Calu3 (cell line): ENCODE measurements at places on chromosomes 5 and 9. TPM values are rescaled to one million over a fixed set of nuclear protein-coding genes. Genes with fewer than 3 reads are reported as not detected.

NIM1K gene
- total RNA-seq: 0.26 and 0.88 TPM in 2 replicates

IQGAP2 gene
- total RNA-seq: 13.4 and 25.0 TPM in 2 replicates

CDC20B gene
- not detected in 2 replicates for total RNA-seq

DNAH5 gene
- total RNA-seq: 4.2 and 5.8 TPM in 2 replicates

STPG3 gene
- total RNA-seq: not detected in 2 replicates

C9orf50 gene
- not detected in 2 replicates for total RNA-seq

TRPM3 gene
- not detected in 2 replicates for total RNA-seq

UBE2QL1 gene
- not detected in 2 replicates for total RNA-seq

OMD gene
- 0.14 TPM in 1 of 2 replicates, not detected in the other for total RNA-seq

CDKN2B-AS1 gene
- 8.9 and 10.5 TPM in 2 replicates for total RNA-seq

ZNF883 gene
- total RNA-seq: 2.0 and 2.2 TPM in 2 replicates

C8G gene
- 3.9 and 4.0 TPM in 2 replicates for total RNA-seq

MAMDC2 gene
- total RNA-seq: 0.26 and 0.29 TPM in 2 replicates

IL31RA gene
- total RNA-seq: 2.4 and 3.2 TPM in 2 replicates

DNA sequence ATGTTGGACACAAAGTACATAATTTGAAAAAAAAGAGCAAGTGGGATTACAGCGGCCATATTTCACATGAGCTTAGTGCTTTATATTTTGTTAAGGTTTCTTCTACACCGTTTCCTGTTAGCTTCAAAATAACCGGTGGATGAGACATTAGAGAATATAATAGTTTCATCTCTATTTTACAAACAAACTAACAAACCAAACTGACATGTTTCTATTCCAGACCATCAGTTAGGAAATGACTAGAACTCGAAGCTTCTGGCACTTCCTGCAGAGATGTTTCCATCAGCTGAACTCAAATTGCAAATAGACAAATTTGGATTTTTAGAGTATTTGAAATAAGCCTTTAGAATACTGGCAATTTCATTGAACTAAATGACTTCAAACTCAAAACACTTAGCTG lies 86.5 kb downstream of the MTRR start:
- DNase-seq: no peak

DNA sequence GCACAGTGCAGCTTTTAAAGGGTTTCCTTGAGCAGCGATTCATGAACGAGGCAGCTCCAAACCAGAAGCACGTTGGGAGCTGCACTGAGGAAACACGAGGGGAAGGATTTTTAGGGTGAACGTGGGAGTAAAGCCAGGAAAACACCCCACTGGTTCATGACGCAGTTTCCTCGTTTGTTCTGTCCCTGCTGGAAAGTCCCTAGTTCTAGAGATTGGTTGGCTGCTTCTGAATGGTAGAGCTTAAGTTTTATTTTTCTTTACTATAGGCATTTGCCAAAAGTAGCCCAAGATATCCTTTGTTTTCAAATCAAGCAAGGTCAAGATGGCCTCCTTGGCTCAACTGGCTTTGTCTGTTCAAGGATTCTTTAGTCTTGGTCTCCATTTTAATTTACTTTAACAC lies 116.5 kb upstream of the CACNA1B start:
- no peak for DNase-seq

DNA sequence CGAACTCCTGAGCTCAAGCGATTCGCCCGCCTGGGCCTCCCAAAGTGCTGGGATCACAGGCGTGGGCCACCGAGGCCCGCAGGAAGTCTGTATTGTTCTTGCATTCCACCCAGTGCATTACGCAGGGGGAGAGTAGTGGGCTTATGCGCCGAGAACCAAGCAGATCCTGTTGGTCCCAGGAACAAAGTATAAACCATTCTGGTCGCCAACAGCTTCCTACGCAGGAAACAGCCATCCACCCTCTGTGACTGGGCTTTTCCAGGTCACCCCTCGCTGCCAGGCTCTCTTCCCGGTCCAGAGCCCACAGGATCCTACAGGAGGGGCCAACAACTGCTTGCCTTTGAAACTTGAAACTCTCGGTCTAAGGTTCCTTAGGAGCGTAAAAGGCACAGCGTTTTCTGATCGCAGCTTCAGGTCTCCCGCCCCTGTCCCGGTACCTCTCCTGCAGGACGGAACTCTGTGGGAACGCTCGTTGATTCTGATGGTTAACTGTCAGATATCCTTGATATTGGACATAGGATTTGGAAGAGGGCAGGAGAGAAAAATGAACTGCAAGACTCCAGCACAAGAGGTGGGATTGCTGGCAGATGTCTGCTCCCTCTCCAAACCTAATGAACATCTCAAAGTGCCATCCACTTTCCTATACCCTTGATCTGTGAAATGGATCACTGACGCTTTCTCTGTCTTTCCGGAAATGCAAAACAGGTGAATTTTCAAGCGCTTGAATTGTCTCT lies 4.2 kb upstream of the ANXA2R start:
- DNase-seq: peak; percentile 54

DNA sequence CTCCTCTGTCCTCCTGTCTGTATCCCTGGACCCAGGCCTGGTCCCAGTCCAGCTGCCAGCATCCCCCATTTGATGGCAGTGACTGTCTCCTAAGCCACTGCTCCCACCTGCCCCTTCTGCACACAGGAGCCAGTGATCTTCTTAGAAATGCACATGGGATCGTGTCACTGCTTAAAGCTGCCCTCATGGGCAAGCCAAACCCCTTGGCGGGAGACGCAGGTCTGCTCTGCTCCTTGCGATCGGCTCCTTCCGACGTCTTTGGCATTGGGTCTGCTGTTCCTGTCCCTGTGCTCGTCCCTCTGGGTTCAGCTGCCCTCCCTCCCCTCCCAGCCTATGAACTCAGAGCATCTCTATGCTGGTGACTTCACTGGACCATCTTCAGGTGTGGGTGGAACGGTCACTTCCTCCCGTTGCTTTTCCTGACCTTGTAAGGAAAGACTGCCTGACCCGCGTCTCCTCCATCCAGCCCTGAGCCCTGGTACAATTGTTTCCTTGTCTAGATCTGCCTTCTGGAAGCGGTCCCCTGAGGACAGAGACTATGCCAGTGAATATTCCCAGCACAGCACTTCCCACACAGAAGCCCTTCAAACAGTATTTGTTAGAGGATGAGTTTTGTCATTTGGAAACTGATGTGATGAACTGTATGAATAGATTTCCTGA lies 116.5 kb downstream of the ZNF354C start:
- no peak for DNase-seq

DNA sequence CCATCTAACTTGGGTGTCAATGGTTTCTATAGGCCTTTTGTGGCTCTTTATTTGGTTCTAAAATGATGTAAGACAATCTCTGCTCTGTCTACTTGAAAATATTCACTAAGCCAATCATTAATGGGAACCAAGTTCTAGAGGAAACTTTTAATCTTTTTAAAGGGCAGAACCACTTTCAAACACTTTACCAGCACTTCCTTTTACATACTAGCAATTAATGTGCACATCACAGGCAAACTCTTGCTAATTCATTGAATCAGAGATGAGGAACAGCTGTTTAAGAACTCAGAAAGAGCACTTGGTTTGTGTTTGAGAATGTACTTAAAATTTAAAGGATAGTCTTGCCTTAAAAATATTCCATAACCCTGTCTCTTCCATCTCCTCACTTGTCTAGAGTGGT lies 83.4 kb downstream of the PAPPA start:
- DNase-seq: no peak

GRCh38 chr5:89208811-89209210 lies 325.8 kb upstream of the MEF2C start:
- DNase-seq: no peak

GRCh38 chr5:10286162-10286861 lies 21.4 kb downstream of the CMBL start:
- DNase-seq: no peak

DNA sequence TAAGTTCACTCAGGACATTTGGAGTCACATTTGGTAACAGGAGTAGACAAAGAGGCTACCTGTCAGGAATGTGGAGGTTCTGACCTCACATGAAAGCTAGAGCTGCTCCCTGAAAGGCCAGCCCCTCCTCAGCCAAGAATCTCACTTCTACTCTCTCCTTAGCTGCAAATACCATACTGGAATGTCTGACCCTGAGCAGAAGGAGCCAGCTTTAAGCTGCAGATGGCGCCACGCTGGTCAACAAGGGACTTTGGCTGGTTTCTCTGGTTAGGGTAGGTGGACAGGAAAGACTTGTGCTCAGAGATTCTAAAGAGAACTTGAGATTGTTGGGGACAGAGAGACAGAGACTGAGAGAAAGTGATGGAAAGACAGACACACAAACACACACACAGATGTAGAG lies 21.9 kb downstream of the ASTN2 start:
- no peak for DNase-seq

- no peak for DNase-seq
Observed at GRCh38 chr5:169347786-169348185, 46.8 kb upstream of the SLIT3 start.

- no peak for DNase-seq
Observed at GRCh38 chr9:70152350-70152749, 106.4 kb upstream of the SMC5 start.

DNA sequence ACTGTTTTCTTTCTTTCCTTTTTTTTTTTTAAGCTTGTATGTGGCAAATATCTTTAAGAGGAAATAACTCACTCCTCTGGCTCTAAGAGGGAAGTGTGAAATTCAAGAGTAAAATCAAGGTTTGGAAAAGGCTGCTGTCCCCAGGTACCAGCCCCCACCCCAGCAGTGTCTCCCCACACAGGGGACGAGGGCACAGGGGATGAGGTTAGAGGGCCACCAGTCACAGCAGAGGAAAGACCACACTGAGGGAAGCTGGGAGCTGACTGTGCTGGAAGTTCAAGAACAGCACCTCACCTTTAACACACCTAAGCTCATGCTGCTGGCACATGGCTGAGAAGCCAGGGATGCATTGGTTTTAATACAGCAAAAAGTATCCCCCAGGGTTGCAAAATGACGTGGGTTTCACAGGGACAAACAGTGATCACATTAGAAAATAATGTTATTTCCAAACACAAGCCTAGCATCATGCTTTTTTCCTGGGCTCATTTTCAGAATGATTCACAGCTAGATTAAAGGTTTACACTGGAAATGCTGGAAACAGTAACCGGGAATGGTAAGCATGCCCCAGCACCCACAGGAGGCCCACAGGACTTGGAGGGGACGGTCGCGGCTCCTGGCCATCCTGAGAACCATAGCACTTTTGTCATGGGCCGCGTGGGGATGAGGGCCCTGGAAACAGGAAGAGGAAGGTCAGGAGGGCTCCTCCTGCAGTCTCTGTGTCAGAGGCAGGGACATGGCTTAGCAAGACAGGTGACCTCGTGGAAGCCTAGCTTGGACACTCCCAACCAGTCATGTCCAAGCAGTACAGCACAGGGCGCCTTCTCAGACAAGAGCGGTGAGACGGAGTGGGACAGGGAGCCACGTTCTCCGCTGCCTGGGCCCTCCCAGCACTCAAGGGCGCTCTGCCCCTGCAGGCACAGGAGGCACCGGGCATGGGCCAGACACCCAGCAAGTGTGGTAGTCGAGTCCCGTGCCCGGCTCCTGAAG lies 6.9 kb downstream of the LPCAT1 start:
- DNase-seq: no peak

DNA sequence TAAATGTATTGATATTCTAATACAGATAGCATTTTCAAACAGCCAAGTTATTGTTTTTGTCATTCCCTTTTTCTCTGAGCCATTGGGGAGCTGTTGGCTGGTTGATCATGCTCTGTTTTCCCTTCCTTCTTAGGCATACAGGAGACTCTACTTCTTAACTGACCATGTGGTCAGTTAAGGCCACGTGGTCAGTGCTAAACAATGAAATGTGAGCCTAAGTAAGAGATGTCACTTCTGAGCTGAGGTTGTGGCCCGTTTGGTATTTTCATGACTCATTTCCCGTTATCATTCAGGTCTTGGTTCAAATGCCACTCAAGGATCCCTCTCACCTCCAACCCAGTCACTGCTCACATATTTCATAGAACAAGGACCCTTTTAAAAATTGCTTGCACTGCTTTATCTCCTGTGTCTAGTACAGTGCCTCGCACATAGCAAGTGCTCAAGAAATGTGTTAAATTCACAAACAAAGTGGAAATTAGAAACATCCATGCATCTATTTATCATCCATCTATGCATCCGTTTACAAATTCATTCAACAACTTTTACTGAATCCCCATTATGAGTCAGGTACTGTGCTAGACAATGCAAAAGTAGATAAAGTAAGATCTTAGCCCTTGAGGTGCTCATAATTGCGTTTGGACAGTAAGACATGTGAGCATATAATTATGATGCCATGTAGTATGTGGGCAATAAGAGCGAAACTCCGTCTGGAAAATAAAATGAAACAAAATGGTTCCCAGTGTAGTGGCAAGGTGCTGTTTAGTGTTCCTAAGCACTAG lies 50.7 kb downstream of the ARRDC3 start:
- DNase-seq: peak; percentile 41

DNA sequence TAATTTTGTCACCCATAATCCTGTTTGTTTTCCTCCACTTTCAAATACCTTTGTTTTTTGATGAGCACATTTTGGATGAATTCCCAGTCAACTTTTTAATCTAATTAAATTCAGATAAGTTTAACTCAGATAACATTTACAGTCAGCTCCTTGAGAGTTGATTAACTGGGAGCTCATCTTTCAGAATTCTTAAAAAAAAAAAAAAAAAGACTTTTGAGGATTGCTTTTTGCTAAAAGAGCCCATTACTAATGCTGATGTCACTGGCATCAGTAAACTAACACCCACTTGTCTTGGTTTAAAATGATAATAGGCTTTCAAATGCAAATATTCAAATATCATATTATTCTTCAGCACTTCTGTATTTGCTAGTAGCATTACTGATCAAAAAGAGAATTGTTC lies 47.1 kb upstream of the NFIB start:
- DNase-seq: no peak

DNA sequence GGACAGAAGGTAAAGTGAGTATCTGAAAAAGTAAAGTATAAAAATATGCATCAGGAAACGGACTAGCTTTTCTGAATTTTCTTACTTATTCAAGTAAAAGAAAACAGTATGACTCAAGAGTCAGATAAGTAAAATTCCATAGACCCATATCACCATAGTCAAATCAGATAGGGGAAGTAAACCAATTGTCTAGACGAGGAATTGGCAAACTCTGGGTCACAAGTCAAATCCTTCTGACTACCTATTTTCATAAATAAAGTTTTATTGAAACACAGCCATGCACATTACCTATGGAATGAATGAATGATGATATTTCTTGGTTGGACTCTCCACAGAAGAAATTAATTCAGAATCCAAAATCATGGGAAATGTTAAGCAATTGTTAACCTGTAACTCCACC lies 59.1 kb upstream of the TMC1 start:
- no peak for DNase-seq

DNA sequence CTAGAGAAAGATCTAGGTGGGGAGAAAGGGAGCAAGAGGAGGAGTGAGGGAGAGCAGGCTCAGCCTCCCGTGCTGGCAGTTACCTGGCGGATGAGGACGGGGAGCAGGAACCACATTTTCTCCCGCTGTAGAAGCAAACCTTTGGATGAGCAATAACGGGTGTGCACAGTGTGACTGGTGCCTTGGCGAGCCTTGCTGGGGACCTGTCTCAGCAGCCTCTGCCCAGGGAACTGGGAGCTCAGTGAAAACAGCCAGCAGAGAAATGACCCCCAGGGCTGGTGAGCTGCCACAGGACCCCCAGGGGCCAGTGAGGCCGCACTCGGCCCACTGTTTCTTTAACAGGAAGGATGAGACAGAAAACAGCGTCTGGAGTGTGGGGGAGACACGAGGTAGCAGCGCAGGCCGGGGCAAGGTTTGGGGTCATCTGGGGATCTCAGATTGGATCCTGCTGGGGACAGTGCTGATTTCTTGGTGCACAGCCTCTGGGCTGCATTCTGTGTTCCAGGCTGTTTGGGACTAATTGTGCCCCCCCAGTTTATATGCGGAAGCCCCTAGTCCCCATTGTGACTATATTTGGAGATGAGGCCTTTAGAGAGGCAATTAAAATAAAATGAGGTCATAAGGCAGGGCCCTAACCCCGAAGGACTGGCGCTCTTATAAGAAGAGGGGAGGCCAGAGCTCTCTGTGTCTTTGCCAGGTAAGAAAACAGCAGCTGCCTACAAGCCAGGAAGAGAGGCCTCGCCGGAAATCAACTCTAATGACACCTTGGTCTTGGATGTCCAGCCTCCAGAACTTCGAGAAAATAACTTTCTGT lies 118.8 kb upstream of the PHYKPL start:
- DNase-seq: no peak
